Natural killer cell treated with Interleukin-12 subunit alpha and Interleukin-12 subunit beta and Interleukin-15 and Interleukin-18, amount 100 ng/mL, for 72 hours (primary cell): ENCODE measurements at places on chromosomes 7 and 10. TPM values are rescaled to one million over a fixed set of nuclear protein-coding genes. Genes with fewer than 3 reads are reported as not detected.

- no peaks in the 10 kb centered on the region for H3K4me1 ChIP-seq
- no peak overlapping the region for H3K4me3 ChIP-seq
- H3K27ac ChIP-seq, result no peak overlapping the region
- no peak for DNase-seq
- H3K27me3 ChIP-seq, result no peaks in the 10 kb centered on the region
These were observed 123.9 kb upstream of the SGCE start for GRCh38 chr7:94779861-94780260.

- no peak overlapping the region for H3K27ac ChIP-seq
- H3K4me1 ChIP-seq, result no peaks in the 10 kb centered on the region
- no peak overlapping the region for H3K4me3 ChIP-seq
- peaks cover 11% of the 10 kb centered on the region for H3K27me3 ChIP-seq
- H3K36me3 ChIP-seq, result no peaks in the 10 kb centered on the region
These were observed 78.6 kb upstream of the GLI3 start for GRCh38 chr7:42315631-42316030.

- H3K4me3 ChIP-seq, result no peak overlapping the region
- no peaks in the 10 kb centered on the region for H3K36me3 ChIP-seq
- H3K4me1 ChIP-seq, result no peaks in the 10 kb centered on the region
These were observed 10.7 kb upstream of the CHST15 start for GRCh38 chr10:124104011-124104627.

DNA sequence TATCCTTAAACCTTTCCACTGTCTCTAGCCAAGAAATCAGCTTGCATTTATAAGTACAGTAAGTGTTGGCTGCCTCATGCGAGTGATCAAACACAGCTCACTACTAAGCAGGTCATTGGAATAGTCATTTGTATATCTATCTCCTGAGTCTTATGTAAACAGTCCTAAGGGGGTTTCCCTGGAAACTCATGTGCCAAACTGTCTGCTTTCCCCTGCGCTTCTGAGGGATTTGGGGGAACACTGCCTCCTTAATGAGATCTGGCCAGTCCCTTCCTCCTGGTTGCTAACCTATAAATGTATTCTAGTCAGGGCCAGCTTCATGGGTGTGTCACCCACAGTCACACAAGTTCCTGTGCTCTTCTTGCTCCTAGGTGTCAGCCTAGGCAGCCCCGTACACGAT is 133.1 kb downstream of the CD36 start:
- peaks cover 5% of the 10 kb centered on the region for H3K36me3 ChIP-seq
- peaks cover 17% of the 10 kb centered on the region for H3K4me1 ChIP-seq
- H3K27ac ChIP-seq, result no peak overlapping the region
- H3K27me3 ChIP-seq, result no peaks in the 10 kb centered on the region
- no peak overlapping the region for H3K4me3 ChIP-seq

GRCh38 chr10:100858747-100859483 is 53.8 kb upstream of the SLF2 start:
- H3K27ac ChIP-seq, result no peak overlapping the region
- peaks cover 69% of the 10 kb centered on the region for H3K27me3 ChIP-seq
- no peaks in the 10 kb centered on the region for H3K36me3 ChIP-seq
- no peaks in the 10 kb centered on the region for H3K4me1 ChIP-seq

GRCh38 chr7:50834031-50834535 is 51.4 kb upstream of the GRB10 start:
- no peak overlapping the region for H3K27ac ChIP-seq
- no peaks in the 10 kb centered on the region for H3K36me3 ChIP-seq
- H3K27me3 ChIP-seq, result peaks cover 36% of the 10 kb centered on the region
- DNase-seq, result no peak
- peaks cover 11% of the 10 kb centered on the region for H3K4me1 ChIP-seq

GRCh38 chr7:16299853-16300252 is 121.5 kb downstream of the CRPPA start:
- H3K27ac ChIP-seq, result no peak overlapping the region
- H3K36me3 ChIP-seq, result no peaks in the 10 kb centered on the region

DNA sequence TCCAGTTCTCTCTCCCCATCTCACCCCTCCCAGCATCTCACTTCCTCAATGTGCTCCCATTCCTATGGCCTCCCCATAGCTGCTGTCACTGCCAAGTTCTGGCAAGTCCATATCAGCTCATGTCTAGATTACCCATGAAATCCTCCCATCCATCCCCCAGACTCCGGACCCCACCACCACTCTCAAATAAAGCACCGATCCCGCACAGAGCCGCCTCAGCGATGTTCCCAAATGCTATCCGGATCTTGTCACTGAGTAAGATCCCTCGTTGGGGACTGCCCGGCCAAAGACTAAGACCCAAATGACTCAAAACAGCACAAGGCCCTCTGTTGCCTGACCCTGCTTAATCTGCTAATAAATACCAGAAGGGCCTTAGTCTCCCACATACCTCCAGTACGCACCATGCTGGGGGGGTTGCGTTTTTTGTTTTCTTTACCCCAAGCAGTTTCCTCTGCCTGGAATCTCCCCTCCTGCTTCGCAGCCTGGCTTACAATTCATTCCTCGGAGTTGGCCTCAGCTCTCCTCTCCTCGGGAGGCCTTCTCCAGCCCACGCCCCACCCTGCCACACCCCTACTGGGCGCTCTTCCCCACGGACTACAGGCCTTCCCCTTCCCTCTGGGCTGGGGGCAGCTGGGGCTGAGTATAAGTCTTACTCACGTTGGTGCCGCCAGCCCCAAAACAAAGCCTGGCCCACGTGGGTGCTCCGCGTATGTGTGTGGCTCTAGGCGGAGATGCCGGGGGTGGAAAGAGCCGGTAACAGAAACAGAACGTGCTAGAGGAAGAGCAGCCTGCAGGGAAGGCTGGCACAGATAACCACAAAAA is 1.8 kb upstream of the DUSP5 start:
- DNase-seq, result no peak
- H3K27ac ChIP-seq, result peak overlapping the region; percentile 96
- H3K4me3 ChIP-seq, result peak overlapping the region; percentile 98

DNA sequence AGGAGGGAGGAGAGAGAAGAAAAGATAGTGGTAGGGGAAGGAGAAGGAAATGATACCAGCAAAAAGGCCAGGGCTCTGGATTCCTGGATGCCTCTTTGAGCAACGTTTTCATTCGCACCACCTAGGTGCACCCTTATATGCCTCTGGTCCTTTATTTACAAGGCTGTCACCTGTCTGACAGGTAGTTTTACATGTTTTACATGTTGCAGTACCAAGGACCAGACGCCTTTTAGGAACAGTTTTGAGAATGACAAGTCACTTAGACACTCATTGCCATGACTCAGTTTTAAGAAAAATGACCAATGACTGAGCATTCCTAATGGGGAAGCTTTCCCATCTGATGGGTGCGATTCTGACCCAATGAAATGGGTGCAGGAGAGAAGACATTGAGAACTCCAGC is 119.8 kb downstream of the GLI3 start:
- H3K4me3 ChIP-seq, result no peak overlapping the region
- peaks cover 3% of the 10 kb centered on the region for H3K27me3 ChIP-seq
- no peak overlapping the region for H3K27ac ChIP-seq
- no peaks in the 10 kb centered on the region for H3K36me3 ChIP-seq
- DNase-seq, result no peak

- DNase-seq, result no peak
- H3K27me3 ChIP-seq, result no peaks in the 10 kb centered on the region
- H3K36me3 ChIP-seq, result no peaks in the 10 kb centered on the region
- H3K27ac ChIP-seq, result no peak overlapping the region
- no peak overlapping the region for H3K4me3 ChIP-seq
These were observed 5.4 kb downstream of the BRI3 start for GRCh38 chr7:98286701-98287485.

Gene NPTX2
- not detected for total RNA-seq

Gene PSD
- total RNA-seq, result 2.3 TPM

Gene AMZ1
- not detected for total RNA-seq

Gene TES
- total RNA-seq, result 124 TPM

Gene GRID2IP
- 0.29 TPM for total RNA-seq

Gene ADAM12
- 0.06 TPM for total RNA-seq

Gene ADK
- total RNA-seq, result 49.5 TPM
